ENCODE measurements at places on chromosomes 1 and 21. TPM values are rescaled to one million over a fixed set of nuclear protein-coding genes. Genes with fewer than 3 reads are reported as not detected.
A peak's percentile ranks its signal among the peaks of the same experiment; 100 is the strongest.

GRCh38 chr1:170521818-170522217 lies 10.1 kb upstream of the GORAB start:
- no peak for DNase-seq

- DNase-seq = no peak
These were observed 188.4 kb downstream of the BACH1 start for GRCh38 chr21:29487154-29487553.

GRCh38 chr1:3522112-3522511 lies 67.6 kb downstream of the ARHGEF16 start:
- no peak for DNase-seq

DNA sequence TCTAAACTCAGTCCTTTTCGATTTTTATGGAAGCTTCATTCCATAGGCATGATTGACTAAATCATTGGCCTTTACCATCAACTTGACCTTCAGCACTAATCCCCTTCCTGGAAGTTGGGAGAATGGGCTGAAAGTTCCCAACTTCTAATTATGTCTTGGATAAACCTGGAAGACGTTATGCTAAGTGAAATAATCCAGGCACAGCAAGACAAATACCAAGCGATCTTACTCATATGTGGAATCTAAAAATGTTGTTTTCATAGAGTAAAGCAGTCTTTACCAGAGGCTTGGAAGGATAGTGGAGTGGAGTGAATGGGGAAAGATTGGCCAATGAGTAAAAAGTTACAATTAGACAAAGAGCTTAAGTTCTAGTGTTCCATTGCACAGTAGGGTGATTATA lies 1453.2 kb downstream of the PLA2G4A start:
- no peak for DNase-seq

DNA sequence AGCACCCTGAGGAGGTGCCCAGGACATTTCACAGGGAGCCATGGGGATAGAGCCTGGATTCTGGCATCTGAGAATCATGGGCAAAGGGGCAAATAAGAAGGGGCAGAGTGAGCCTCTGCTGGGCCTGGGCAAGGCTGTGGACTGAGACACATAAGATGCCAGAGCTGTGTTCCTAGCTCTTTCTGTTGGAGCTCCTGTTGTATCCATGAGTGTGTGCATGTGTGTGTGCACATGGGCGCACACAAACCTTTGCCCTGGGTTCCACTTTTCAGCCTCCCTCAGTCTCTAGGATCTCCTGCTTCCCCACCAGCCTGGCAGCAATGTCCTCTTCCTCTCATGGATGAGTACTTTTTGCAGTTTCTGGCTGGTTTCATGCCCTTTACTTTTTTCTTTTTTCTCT lies 44.0 kb downstream of the ATF3 start:
- DNase-seq = no peak

- no peak for DNase-seq
These were observed 30.0 kb downstream of the IARS2 start for GRCh38 chr1:220123889-220124288.

GRCh38 chr1:78092643-78093042 lies 46.9 kb downstream of the GIPC2 start:
- peak; percentile 50 for DNase-seq

DNA sequence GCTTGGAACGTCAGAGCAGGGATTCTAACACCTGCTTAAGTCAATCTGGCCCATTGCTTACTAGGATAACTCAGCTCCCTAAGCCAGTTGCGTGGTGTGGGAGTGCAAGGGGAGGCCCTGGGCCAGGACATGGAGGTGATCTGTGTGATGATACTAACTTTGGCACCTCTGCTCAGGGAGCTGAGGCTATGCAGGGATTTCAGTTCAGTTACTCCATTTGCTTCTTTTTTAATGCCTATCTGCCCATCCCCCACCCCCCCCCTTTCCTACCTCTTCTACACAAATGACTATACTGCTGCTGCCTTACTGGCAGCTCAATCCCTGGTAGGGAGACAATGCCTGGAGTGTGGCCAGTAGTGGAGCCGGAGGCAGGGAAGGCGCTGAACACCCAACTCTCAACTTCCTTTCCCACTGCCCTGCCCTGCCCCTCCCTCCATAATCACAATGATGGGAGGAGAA lies 19.5 kb downstream of the INKA2 start:
- DNase-seq = no peak

DNA sequence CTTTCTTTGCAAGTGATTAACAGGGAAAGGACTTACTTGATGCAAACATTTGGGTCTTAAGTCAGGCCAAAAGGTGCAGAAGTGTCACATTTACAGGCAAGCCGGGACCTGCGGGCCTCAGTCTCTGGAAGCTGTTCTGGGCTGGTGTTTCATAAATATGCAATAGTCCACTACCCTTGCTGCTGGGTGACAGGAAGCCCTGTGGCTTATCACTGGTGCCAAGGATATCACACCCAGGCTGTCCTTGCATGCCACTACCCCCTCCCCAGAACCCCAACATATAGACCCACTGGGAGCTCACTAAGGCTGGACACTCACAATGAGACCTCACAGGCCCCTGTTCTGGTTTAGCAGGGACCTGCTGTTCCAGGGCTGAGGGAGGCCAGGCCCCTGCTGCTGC lies 3.4 kb upstream of the LEFTY2 start:
- no peak for DNase-seq

DNA sequence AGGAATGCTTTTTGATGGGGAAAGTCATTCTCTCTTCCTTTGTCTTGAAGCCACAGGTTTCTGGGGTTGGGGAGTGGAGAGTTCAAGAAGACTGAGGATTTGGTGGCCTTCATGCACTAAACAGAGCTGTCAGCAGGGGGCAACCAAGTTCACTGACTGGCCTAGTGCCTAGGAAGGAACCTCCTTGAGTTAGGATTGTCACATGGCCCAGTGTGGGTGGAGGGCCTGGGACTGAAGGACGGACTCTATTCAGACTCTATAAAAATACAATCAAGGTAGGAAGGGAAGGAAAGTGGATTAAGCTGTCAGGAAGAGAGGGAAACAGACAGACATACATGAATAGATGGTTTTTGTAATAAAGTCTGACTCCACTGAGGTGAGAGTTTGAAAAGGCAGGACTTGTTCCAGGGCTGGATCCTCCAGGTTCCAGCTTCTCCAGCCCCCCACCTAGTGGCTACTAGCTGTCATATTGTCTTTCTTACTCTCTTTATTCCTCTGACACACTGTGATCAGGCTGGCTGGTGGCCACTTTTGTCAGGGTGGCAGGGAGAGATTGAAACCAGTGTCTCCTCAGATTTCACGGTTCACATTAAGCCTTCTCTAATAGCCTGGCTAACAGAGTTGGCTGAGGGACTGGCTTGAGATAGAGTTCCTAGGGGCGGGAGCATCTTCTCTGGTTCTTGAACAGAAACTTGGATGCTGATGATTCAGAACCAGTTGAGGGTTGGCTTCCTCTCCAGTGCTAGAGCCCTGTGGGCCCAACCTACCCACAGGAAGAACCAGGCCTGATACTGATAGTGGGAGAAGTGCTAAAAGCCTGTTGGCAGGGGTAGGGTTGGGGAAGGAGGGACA lies 4.1 kb upstream of the SH3BGRL3 start:
- DNase-seq = peak; percentile 91

DNA sequence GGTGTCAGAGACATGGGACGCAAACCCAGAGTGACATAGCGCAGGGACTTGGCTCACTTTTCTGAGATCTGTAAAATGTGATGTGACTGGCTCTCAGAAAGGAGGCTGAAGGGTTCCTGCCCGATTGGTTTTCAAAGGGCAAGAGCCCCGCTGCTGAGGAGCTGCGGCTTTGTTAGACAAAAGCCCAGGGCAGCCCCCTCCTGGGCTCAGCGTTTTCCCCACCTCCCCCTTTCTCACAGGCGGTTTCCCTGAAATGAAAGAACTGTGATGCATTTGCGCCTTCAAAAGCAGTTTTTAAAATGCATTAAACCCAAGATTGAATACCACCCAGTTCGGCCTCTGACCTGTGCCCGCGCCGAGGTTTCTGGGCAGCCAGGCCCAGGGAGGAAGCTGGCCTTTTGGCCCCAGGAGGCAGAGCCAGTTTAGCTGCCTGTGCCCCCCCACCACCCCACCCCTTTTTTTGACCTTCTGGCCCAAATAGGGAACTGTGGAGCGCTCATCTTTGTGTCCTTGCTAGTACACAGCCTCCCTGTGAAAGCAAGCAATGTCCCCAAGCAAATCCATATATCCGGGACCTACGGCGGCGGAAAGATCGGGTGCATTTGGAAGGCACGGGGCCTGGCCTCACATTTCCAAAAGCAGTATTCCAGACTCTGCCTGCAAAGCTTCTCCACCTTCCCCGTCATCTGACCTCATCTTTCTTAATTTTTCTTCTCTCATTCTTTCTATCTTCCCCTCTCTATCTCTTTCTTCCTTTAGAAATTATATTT lies 28.6 kb downstream of the CD247 start:
- no peak for DNase-seq

The S100A7 gene
- not detected for total RNA-seq

GRCh38 chr1:55288245-55288644 lies 73.1 kb upstream of the USP24 start:
- no peak for DNase-seq

- DNase-seq = no peak
These were observed 69.7 kb downstream of the CCDC185 start for GRCh38 chr1:223462866-223463404.

The AK4 gene
- total RNA-seq = 6.8 TPM

DNA sequence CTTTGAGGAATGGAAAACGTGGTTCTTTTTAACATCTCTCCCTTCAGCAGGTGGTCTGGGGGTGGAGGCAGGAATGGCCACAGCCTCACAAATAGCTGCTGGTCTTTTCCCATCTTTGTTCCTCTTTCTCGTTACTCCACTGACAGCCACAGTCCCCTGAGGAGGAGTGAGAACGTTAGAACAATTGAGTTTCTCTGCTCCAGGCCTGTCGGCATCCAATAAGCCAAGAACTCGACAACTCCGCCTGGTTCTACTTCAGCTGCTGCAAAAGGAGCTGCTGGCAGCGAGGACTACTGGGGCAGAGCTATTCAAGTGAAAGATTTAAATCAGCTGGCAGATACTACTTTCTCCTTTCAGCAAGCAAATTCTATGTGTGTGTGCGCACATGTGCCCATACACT lies 169.5 kb upstream of the GALNT2 start:
- no peak for DNase-seq

DNA sequence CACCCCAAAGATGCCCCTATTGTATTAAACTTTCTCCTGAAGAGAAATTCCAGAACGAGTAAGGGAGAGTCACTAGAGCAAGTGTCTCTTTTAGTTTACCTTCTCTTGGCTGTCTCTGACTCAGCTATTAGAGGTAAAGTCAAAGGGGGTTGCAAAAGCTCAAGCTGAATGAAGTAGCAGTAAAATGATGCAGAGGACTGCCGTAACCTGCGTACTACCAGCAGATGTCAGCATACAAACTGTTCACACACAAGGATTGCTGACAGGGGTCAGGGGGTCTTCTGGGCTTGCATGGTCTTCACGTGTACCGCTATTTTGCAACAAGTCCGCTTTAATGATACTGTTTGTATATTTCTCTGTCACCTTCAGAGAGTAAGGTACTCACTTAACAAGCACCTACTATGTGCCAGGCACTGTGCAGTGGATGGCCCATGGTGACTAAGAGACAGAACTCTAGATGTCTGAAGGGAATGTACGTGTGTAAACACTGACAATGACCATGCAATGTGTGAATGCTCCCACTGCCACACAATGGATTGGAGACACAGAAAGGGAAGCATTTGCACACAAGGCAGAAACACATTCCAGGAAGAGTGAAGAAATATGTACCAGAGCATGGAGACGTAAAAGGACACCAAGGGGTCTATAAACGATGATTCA lies 34.9 kb downstream of the CHML start:
- DNase-seq = peak; percentile 46

- no peak for DNase-seq
These were observed 2.1 kb downstream of the GNG12 start for GRCh38 chr1:67830928-67831830.

GRCh38 chr1:112021263-112021662 lies 31.8 kb upstream of the KCND3 start:
- no peak for DNase-seq

DNA sequence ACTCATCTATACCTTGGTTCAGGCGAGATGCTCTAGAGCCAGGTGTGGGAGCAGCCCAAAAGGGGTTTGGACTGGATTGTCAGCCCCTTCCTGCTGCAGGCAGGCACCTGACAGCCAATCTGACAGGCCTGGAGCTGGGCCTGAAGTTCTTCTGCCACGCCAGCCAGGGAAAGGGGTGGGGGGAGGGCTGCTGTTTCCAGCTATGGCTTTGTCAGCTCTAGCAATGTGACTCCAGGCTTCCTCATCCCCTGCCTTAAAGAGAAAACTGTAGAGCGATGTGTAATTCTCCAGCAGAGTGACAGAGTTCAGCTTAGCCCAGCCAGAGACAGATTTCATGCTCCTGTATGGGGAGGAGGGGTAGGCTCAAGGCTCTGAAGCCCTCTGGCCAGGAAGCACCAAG lies 30.3 kb downstream of the WNT4 start:
- DNase-seq = no peak

DNA sequence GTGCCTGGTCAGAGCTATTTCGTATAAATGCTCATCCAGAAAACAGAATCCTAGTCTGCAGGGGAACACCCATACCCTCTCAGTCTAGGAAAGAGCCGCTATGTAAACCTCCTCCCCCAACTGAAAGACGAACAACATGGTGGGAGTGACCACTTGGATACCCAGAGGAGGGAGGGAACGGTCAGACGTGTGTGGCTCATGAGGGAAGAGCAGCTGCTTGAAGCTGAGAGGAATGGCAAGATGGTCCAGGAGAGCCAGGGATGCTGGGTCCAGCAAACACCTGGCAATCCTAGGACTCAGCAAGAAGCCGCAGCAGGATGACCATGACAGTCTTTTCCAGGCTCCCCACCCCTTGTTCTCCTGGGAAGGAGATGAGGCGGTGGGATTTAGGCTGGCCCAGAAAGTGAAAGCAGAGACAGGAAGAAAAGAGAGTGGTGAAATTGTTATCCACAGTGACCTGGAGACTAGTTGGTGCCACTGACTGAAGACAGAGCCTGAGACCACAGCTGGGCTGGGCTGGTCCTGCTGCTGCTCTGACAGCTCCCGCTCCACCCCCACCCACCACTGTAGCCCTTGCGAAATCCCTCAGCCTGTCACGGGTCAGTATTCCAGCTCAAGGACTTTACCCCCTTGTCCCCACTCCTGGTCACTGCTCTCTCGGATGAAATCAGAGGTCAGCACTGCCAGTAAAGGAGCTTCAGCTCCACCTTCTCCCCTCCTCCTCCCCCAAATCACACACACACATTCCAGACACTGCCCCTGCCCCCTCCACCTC lies 3.6 kb downstream of the CERS2 start:
- DNase-seq = peak; percentile 53

DNA sequence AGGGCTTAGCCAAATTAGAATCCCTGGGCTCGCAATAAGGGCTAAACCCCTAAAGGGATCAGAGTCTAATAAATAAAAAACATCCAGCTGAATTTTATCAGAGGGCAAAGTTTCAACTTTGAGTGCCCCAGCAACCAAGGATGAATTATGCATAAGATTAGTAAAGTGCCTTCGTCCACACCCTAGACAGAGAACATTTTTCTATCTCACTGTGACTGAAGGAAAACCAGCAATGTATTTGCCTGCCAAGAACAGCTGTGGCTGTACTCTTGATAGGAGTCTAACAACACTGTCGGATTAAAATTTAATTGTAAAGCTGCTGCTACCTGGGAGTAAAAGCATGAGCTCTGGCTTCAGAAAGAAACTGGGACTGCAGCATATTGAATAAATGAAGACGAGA lies 23.3 kb downstream of the WNT2B start:
- DNase-seq = no peak

Measured in A172 (cell line).